Muscle of leg (tissue), 16 donors: ENCODE measurements at places on chromosomes 13 and 19.

DNA sequence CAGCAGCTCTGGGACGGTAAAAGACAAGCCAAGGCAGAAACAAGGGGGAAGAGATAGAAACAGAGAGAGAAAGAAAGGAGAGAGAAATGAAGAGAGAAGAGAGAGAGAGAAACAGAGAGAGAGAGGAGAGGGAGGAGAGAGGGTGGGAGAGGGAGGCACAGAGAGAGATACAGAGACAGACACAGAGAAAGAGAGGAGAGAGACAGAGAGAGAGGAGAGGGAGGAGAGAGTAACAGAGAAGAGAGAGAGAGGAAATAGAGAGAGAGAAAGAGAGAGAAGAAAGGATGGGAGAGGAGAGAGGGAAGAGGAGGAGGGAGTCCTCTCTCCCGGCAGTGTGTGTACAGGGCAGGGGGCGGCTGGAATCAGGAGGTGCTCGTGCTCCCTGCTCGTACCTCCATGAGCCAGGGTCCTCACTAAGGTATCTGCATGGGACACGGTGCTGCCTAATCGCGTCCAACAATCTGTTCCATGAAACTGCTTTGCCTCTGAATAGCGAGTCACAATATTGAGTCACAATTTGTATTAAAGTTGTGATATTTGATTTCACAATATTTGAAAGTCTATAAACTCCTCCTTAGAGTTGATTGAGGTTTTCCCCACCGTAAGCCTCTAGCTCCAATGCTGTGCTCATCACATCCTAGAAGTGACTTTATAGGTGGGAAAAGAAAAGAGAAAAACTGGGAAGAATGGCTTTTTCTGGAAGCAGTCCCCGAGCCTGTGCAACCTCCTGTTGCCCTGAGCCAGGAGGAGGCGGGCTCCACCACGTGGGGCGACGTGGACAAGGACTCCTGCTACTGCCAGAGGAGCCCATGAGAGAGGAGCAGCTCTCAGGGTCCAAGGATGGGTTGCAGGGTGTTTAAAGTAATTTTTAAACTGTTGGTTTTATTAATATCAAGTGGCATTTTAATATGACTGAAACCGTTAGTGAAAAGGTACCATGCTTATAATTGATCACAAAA is 81.7 kb upstream of the ARHGEF7 start:
- no peak overlapping the region for H3K4me3 ChIP-seq
- peaks cover 15% of the 10 kb centered on the region for H3K4me1 ChIP-seq
- DNase-seq = no peak

DNA sequence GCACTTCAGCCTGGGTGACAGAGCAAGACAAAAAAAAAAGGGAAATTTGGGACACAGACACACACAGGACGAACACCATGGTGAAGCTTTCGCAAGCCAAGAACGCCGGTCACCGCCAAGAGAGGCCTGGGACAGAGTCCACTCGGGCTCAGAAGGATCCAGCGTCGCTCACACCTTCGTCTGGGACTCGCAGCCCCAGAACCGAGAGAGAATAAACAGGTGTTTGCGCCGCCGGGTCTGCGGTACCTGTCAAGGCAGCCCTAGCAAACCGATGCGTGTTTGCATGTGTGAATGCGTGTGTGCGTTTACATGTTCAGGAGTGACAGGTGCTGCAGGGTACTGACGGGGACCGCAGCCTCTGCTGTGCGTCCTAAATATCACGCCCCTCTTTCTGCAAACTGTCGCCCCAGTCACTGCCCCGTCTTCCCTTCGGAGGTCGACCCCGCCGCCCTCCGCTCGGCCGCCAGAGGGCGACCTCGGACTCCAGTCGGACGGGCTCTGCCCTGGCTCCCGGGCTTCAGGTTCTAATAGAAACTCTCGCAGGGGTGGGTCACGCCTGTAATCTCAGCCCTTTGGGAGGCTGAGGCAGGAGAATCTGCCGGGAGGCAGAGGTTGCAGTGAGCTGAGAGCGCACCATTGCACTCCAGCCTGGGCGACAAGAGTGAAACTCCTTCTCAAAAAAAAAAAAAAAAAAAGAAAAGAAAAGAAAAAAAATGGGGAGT is 11.8 kb upstream of the CSNK1G2 start:
- peak overlapping the region; percentile 35 for H3K4me3 ChIP-seq
- peak; percentile 76 for DNase-seq
- H3K27me3 ChIP-seq = peaks cover 7% of the 10 kb centered on the region
- no peak overlapping the region for H3K27ac ChIP-seq
- H3K4me1 ChIP-seq = peaks cover 11% of the 10 kb centered on the region
- peaks cover 9% of the 10 kb centered on the region for H3K36me3 ChIP-seq

DNA sequence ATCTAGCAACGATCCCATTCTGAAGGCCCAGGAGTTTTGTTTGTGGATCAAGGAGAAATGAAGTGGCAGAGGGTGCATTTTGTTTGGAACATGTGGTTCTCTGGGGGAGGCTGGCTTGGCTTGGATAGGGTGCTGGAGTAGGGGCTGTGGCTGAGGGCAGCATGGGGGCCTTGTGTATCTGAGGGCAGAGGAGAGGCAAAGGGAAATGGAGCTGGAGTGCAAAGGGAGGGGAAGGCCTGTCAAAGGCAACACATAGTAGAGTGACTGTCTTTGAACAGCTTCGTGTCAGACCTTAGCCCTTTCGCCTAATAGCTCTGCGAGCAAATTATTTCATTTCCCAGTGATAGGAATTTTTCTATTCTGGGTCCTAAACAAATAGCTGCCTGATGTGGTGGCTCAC is 187.2 kb downstream of the KCNRG start:
- no peaks in the 10 kb centered on the region for H3K27me3 ChIP-seq
- no peaks in the 10 kb centered on the region for H3K4me1 ChIP-seq
- no peak overlapping the region for H3K27ac ChIP-seq
- DNase-seq = no peak
- no peaks in the 10 kb centered on the region for H3K36me3 ChIP-seq
- no peak overlapping the region for H3K4me3 ChIP-seq

DNA sequence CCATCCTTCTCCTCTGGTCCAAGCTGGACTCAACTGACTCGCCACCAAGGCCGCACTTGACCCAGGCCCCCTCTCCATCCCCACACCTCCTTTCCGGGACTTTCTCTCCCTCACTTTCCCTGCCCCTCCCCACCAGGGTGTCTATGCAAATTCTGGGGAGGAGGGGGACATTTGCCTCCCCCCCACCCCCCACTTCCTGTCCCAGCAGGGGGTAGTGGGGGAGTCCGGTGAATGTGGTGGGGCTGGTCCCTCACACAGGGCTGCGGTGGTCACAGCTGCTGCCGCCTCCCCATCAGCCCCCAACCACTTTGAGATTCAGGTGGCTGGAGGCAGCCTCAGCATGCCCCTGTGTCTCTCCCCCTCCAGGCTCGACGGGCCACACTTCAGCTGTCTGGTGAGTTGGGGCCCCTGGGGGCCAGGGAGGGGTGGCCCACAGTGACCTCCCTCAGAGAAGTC is 870 bp downstream of the SPIB start:
- H3K4me1 ChIP-seq = peaks cover 13% of the 10 kb centered on the region
- H3K27me3 ChIP-seq = peaks cover 32% of the 10 kb centered on the region
- H3K27ac ChIP-seq = no peak overlapping the region
- H3K36me3 ChIP-seq = no peaks in the 10 kb centered on the region
- no peak for DNase-seq
- no peak overlapping the region for H3K4me3 ChIP-seq

DNA sequence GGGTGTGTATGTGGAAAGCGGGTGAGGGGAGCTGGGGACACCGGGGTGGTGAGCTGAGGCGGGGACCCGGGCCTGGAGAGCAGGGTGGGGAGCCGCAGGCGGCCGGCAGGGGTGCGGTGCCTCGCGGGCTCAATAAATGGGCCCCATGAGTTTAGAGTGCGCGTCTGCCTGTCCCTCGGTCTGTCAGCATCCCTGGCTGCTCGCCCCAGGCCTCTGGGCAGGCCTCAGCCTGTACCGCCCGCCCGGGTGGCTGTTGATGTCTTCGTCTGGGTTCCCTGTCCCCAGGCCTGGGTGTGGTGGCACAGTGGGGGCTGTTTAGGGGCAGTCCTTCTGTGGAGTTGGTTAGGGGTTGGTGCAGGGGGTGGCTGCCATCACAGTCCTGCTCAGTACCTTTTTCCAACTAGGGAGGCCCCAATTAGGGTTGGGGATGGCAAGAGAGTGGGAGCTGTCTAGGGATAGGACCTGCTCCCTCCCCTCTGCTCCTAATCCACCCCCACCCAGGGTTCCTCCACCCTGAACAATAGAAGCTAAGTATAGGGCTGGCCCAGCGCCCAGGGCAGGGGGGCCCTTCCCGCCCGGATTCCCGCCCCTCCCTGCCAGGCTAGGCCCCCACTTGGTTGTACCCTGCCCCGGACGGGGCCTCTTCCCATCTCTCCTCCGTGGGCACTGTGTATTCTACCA is 12.2 kb downstream of the CIC start:
- no peaks in the 10 kb centered on the region for H3K27me3 ChIP-seq
- peak overlapping the region; percentile 95 for H3K27ac ChIP-seq
- H3K4me3 ChIP-seq = peak overlapping the region; percentile 92
- peak; percentile 75 for DNase-seq
- peaks cover 79% of the 10 kb centered on the region for H3K4me1 ChIP-seq

DNA sequence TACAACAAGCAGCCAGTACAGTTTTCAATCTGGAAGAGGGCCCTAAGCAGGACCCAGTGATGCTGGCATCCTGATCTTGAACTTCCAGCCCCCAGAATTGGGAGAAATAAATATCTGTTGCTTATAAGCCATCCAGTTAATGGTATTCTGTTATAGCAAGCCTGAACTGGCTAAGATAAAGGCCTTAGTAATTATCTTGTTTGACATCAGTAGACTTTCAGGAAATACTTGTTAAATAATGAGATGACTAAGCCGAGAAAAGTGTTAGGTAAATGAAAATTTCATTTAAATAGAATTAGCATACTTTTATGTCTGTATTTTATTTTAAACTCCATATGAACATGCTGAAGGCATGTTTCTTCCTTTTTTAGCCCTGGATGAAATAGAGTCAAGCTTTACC is 188.2 kb downstream of the OLFM4 start:
- H3K4me3 ChIP-seq = no peak overlapping the region
- H3K27me3 ChIP-seq = no peaks in the 10 kb centered on the region
- no peak overlapping the region for H3K27ac ChIP-seq
- no peak for DNase-seq
- H3K36me3 ChIP-seq = no peaks in the 10 kb centered on the region

DNA sequence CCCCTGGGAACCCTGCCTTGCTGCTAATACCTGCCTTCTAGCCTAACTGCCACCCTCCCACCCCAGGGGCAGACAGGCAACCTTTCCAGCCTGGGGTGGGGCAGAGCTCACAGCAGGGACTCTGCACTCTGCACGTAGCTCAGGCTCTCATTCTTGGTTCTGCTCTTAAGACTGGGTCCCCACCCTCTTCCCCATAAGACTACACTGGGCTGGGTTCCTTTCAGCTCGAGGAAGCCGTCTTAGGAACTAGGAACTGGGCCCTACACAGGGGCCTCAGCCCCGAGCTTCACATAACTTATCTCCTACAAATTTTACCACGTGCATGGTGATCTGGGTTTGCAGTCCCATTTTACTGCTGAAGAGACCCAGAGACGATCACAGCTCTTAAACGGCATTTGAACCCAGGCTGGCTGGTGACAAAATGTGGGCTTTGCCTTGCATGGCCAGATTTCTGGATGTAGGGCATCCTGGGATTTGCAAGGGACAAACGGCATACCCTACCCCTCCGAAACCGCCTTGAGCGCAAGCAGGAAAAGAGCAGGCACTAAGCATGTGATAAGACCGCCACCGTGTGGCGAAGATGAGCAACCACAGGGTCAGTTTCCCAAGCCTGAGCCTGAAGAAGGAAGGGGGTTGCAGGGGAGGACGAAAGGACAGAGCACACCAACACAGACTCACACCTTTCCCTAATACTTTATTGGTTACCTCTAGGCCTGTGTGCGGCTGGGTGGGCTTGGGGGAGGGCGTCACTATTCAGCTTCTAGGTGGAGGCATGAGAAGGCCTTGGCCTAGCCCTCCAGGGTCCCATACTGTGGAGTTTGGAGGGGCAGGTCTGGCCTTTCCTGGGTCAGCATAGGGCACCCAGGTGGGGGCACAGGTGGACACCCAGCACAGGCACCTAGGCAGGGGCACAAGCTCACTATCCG is 5.1 kb downstream of the JUNB start:
- peak; percentile 89 for DNase-seq
- peak overlapping the region; percentile 43 for H3K27ac ChIP-seq
- H3K4me1 ChIP-seq = peaks cover 31% of the 10 kb centered on the region
- peaks cover 21% of the 10 kb centered on the region for H3K36me3 ChIP-seq
- H3K27me3 ChIP-seq = peaks cover 3% of the 10 kb centered on the region
- no peak overlapping the region for H3K4me3 ChIP-seq
